IPS DF 6.9 (cell line): ENCODE measurements at places on chromosomes 2 and 18.

GRCh38 chr2:112195950-112196349 is 57.8 kb downstream of the FBLN7 start:
- DNase-seq: no peak
- no peaks in the 10 kb centered on the region for H3K4me1 ChIP-seq
- no peak overlapping the region for H3K4me3 ChIP-seq
- no peaks in the 10 kb centered on the region for H3K27me3 ChIP-seq

GRCh38 chr2:216004697-216005283 is 8.6 kb downstream of the MREG start:
- no peak for DNase-seq
- no peak overlapping the region for H3K27ac ChIP-seq
- no peaks in the 10 kb centered on the region for H3K27me3 ChIP-seq
- peaks cover 10% of the 10 kb centered on the region for H3K4me1 ChIP-seq

GRCh38 chr18:2324459-2324858 is 246.8 kb downstream of the METTL4 start:
- H3K4me3 ChIP-seq: no peak overlapping the region
- H3K4me1 ChIP-seq: no peaks in the 10 kb centered on the region
- no peaks in the 10 kb centered on the region for H3K36me3 ChIP-seq
- H3K27me3 ChIP-seq: no peaks in the 10 kb centered on the region

GRCh38 chr18:48085781-48086487 is 155.5 kb upstream of the SMAD2 start:
- no peaks in the 10 kb centered on the region for H3K27me3 ChIP-seq
- no peak overlapping the region for H3K4me3 ChIP-seq
- H3K27ac ChIP-seq: no peak overlapping the region
- no peaks in the 10 kb centered on the region for H3K36me3 ChIP-seq
- DNase-seq: no peak

DNA sequence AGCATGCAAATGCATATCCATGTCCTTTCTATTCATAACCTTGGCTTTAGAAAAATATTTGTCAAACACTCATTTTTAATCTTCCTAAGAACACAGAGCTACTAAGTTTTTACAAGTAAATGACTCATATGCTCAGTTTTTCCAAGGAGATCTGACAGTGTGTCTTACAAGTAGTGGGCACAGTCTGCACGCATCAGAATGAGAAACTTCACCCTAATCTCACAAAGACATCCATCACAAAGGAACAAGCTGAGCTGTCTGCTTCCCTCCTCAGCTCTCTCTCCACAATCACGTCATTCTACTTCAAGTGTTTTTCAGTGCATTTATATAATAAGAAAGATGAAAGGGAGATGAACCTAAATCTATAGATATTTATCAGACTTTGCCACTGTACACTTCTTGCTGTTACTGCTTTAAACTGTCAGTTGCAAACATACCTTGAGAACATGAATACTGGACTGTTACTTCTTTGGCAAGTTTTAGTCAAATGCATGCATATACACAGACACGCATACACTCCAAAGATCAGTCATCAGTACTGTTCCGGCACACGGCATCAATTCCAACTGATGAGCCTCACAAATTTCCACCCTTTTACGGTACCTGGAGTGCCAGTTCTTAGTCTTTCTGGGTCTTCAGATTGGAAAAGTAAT is 75.7 kb downstream of the RBMS1 start:
- no peaks in the 10 kb centered on the region for H3K36me3 ChIP-seq
- peaks cover 2% of the 10 kb centered on the region; the same call in 1 of the 2 replicates for H3K4me1 ChIP-seq
- no peak overlapping the region for H3K4me3 ChIP-seq
- no peak for DNase-seq

GRCh38 chr2:105525201-105525600 is 126.3 kb upstream of the FHL2 start:
- 0 out of 2 replicates have a peak, but pooled peaks cover 3% of the 10 kb centered on the region for H3K36me3 ChIP-seq
- no peak overlapping the region for H3K4me3 ChIP-seq
- no peak overlapping the region for H3K27ac ChIP-seq
- no peaks in the 10 kb centered on the region for H3K27me3 ChIP-seq
- DNase-seq: no peak
- no peaks in the 10 kb centered on the region for H3K4me1 ChIP-seq

- no peak overlapping the region for H3K4me3 ChIP-seq
- no peaks in the 10 kb centered on the region for H3K4me1 ChIP-seq
- DNase-seq: no peak
- H3K27ac ChIP-seq: no peak overlapping the region
- H3K27me3 ChIP-seq: no peaks in the 10 kb centered on the region
- no peaks in the 10 kb centered on the region for H3K36me3 ChIP-seq
Measured at GRCh38 chr2:220424561-220424960, 797.1 kb downstream of the SLC4A3 start.
